ENCODE measurements at places on chromosomes 7 and 10.

- no peak for DNase-seq
These were observed 106.1 kb upstream of the SLC13A1 start for GRCh38 chr7:123305840-123306375.

- no peak for DNase-seq
These were observed 150.7 kb upstream of the RSU1 start for GRCh38 chr10:16967866-16968415.

GRCh38 chr7:71591876-71592275, 459.9 kb downstream of the GALNT17 start:
- DNase-seq, result no peak

DNA sequence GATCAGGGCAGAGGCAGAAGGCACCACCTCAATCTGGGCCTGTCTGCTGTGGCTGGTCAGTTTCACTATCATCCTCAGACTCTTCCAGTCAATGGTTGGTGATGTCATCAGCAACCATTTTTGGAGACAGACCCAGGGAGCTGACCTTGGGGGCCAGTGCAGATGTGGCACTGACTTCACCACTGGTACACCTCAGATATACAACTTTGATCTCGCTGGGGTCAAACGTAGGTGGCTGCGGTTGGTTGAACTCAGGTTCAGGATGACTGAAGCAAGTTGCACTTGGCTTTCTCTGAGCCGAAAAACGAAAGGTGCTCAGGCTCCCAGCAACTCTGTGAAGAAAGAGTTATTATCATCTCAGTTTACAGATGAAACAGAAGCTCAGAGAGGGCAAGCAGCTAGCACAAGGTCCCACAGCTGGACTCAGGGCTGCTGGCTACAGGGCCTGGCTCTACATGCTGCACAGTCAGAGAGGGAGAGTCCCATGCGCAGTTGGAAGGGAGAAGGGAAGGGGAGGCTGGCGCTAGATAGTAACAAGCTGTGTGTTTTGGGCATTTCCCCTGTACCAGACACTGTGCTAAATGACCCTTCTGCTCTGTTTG, 27.2 kb downstream of the ANKRD16 start:
- no peak for DNase-seq

GRCh38 chr7:44633254-44634186, 27.1 kb downstream of the OGDH start:
- DNase-seq, result peak; percentile 40

DNA sequence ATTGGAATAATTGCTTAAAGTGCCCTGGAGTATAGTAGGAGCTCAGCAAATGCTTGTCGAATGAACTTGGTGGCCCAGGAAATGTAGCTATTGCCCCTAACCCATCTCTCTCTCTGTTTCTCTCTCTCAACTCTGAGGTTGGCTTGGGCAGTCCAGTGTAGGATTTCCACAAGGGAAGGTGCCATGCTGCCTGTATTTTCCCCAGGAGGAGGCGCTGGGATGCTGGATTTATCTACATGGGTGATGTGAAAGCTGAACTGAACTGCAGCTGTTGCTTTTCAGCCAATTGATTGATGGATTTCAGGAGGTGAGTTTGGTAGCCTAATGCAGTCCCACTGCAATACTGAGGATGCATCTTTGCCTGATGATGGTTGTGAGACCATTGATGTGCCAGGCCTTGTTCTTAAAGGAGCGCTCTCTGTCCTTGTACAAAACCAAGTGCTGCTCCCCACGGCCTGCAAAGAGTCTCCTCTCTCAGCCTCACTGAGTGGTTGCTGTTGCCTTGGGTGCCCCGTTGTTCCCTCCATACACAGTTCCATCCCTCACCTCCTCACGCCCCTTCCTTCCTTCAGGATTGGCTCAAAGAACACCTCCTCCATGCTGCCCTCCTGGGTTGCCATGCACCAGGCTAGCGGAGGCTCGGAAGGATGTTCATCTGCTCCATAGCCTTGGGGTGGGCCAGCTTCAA, 200.6 kb downstream of the GLRX3 start:
- no peak for DNase-seq

GRCh38 chr7:112025556-112025955, 180.6 kb downstream of the DOCK4 start:
- DNase-seq, result no peak

GRCh38 chr10:119138346-119139306, 26.9 kb downstream of the SFXN4 start:
- DNase-seq, result no peak

GRCh38 chr10:26540601-26541000, 102.5 kb downstream of the APBB1IP start:
- DNase-seq, result no peak

GRCh38 chr10:21547246-21547645, 13.2 kb downstream of the MLLT10 start:
- no peak for DNase-seq

DNA sequence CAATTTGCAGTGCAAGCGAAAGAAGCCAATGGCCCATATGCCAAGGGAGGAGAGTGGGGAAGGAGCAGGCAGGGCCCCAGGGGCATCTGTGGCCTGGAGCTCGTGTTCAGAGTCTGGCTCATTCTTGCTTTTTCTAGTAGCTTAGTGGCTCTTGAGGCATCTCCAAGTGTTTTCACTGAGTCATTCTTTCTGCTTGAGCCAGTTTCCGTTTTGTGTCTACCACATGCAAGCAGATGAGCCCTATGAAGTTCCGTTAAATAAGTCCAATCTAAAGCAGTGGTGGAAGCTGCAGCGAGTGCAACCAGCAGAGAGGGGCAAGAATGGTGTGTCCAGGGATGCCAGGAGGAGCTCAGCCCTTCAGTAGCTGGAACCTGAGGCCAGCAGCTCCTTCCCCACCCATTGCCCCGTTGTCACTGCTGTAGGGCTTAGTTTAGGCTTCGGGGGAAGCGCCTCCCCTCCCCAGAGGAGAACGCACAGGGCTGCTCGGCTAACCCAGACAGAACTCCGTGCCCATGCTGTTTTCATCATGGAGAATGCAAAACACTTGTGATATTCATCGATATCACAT, 57.4 kb upstream of the EBF3 start:
- no peak for DNase-seq

GRCh38 chr10:58885146-58885545, 291.3 kb upstream of the PHYHIPL start:
- DNase-seq, result no peak

DNA sequence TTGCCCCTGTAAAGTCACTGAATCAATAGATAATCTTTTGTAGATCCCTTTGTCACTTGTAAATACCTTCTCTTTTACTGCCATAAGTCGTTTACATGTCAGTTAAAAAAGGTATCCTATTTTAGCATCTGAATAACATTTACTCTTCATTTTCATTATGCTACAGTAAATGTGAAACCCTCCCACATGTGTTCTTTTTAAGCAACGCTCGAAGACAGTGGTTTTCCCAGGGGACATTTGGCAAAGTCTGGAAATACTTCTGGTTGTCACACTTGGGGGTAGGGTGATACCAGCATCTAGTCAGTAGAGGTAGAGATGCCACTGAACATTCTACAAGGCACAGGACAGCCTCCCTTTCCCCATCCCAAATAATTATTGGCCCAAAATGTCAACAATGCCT, 23.7 kb downstream of the ATAD1 start:
- no peak for DNase-seq

DNA sequence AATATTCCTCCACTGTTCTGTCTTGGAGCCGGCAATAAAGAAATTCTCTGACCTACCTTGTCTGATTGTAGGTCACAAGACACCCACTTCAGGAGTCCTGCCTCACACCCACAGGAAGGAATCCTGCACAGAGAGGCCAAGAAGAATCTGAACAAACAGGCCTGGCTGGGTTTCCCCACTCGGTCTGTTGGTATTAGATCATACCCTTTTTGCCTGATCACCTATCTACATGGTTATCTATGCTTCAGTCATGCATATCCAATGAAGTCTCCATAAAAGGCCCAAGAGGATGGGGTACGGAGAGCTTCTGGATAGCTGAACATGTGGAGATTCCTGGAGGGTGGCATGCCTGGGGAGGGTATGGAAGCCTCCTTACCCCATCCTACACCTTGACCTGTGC, 12.3 kb downstream of the OGDH start:
- DNase-seq, result no peak

DNA sequence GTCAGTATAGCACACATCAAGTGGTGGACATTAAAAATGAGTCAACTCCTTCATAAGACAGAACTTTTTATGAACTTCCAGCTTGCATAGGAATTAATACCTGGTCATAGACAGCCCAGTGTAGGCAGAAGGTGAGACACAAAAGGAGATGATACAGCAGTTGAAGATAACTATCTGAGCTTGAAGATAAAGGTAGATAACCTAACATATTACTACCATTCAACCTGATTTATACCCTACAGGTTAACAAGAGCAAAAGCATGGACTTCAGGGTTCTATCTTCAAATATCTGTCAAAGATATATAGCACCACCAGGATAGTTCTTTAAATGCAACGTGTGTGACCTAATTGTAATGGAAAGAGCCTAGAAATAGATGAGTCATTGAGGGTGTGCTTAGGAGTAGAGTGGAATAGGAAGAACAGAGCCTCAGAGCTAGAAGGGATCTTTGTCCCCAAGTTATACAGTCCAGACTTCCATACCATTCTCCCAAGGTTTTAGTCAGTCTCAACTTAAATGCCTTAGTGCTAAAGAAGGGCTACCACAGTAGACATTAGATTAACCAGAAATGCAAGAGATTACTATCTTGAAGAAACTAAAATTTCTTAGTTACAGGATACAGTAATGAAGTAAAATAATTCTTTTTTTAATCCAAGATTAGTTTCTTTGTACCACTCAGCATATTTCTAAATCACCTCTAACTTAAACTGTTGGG, 9.2 kb downstream of the ZNF800 start:
- DNase-seq, result no peak

DNA sequence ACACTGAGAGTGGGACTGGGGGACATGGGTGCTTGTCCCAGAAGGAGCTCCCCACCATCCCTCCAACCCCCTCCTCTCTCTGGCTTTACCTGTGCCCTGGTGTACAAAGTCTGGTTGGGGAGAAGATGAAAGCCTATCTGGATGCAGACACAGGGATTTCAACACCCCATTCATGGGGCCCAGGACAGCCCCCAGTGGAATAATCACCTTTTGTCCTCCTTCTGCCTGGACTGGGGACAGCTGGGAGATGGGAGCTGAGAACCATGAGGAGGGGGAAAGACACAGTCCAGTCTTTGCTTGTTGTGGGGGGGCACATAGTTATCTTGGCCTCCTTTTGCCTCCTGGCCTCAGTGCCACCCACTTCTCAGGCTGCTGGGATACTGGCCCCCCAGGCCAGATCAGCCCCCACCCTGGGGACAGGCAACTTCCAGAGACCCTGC, 1.4 kb downstream of the SSC4D start:
- no peak for DNase-seq

GRCh38 chr10:48522011-48522765, 82.7 kb downstream of the ARHGAP22 start:
- DNase-seq, result no peak

DNA sequence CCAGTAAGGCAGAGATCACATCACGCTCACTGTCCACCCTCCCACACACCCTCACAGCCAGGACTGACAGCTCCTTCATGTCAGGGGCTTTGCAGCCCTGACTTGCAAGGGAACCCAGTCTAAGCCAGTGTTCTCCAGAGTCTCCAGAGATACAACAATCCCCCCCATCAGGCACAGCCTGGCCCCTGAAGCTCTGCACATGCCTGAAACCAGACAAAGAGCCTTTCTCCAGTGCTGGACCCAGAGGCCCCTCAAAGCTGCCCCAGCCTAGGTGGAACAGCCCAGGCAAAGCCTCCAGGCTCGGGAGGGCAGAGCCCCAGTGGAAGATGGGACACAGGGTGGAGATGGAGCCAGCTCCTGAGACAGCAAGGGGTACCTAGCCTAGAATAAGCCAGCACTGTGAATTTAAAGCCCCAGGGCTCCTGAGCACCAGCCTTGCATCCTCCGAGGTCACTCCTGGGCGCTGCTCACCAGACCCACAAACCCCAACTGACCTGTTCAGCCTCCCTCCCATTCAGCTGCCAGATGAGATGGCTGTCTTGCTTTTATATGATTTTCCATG, 50.2 kb downstream of the GRID1 start:
- DNase-seq, result no peak

GRCh38 chr10:6069081-6069931, 7.1 kb upstream of the IL2RA start:
- DNase-seq, result no peak

- DNase-seq, result no peak
These were observed 46.9 kb upstream of the STK17A start for GRCh38 chr7:43535810-43536585.

DNA sequence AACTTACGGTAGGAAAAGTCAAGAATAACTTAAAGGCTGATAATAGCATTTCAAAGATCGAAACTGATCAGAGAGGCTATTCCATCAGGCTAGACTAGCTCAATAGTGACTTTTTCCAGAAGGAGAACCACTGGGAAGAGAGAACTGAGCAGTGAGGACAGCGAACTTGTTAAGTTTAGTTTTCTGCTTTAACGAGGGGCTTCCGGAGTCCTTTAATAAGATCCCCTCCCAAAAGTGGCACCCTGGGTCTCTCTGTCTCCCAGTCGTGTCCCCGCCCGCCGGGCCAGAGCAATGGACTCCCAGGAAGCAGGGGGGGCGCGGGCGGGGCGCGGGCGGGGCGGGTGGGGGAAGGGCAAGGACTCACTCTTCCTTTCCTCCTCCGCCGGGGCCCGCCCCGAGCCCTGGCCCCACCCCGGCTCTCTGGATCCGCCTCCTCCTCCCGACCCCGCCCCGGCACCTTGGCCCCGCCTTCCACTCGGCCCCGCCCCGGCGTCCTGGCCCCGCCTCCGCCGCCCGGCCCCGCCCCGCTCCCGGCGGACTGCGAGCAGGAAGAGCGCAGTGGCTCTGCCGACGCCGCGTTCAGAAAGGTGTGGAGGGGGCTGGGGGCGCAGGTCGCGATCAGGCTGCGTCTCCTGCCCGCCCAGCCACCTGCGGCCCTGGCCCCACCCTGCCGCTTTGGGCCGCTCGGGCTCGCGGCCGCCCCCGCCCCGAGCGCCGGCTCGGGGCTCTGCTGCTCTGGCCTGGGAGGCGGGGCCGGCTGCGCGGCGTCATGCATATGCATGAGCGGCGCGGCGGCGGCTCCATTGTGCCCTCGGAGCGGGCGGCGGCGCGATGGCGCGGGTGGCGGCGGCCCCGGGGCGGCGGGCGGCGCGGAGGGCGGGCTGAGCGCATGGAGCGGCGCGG, at the start of gene ZMIZ2:
Gene ZMIZ2, plus strand, starts transcription at position 803 of the 903 bp plus-strand sequence. CDS start 7,403 bp downstream, outside the sequence.
- DNase-seq, result peak; percentile 86

DNA sequence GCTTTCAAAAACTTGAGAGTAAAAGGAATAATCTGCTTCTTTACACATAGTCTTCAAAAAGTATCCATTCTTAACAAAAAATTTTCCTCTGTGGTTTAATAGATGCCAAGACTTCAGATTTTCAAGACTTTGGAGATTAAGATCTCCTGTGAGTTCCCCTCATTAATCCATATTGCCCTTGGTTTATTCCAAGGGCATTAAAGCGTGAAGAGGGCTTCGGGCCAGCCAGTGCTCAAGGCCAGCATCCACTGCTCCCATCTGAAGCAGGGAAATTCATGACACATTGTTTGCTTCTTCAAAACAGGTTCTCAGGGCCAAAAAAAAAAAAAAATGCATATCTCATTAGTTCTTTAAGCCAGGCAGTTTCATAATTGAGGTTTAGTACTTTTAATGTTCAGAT, 137.3 kb upstream of the RHOBTB1 start:
- DNase-seq, result no peak

GRCh38 chr7:31893365-31893764, 176.8 kb downstream of the PDE1C start:
- no peak for DNase-seq

Data from T-cell (primary cell).